Myocyte (in vitro differentiated cells): ENCODE measurements at places on chromosomes 3 and 15. TPM values are rescaled to one million over a fixed set of nuclear protein-coding genes. Genes with fewer than 3 reads are reported as not detected.
A peak's percentile ranks its signal among the peaks of the same experiment; 100 is the strongest.

DNA sequence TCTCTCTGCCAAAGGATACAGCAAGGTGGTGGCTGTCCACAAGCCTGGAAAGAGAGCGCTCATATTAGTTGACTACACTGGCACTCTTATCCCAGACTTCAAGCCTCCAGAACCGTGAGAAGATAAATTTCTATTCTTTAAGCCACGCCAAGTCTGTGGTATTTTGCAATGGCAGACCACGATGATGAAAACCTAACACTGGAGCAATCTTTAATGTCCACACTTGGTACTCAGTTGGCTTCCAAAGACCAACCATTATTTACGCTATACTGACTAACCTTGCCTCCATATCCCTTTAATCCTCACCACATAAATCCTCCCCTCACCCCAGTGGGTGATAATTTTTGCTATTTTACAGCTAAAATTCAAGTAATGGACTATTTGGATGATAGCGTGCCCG lies 16.9 kb upstream of the LACTB start:
- no peak for DNase-seq

- DNase-seq: no peak
Measured at GRCh38 chr3:183377307-183377959, 51.0 kb downstream of the MCF2L2 start.

DNA sequence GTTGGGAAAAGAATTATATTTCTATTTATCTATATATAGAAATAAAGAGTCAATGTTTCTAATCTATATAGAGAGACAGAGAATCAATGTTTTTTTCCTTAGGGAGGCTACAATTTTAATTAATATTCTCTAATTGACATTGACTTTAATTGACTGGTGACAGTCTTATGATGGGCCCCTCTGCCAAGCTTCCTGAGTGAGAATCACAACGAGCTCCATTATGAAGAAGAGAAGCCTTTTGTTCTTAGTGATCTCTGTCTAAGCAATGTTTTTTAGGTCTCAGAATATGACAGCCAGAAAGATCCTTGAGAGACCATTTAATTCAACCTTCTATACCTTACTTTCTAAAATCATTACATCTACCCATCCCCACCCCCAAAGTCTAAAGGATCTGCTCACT lies 70.9 kb downstream of the IGSF11 start:
- DNase-seq: no peak

DNA sequence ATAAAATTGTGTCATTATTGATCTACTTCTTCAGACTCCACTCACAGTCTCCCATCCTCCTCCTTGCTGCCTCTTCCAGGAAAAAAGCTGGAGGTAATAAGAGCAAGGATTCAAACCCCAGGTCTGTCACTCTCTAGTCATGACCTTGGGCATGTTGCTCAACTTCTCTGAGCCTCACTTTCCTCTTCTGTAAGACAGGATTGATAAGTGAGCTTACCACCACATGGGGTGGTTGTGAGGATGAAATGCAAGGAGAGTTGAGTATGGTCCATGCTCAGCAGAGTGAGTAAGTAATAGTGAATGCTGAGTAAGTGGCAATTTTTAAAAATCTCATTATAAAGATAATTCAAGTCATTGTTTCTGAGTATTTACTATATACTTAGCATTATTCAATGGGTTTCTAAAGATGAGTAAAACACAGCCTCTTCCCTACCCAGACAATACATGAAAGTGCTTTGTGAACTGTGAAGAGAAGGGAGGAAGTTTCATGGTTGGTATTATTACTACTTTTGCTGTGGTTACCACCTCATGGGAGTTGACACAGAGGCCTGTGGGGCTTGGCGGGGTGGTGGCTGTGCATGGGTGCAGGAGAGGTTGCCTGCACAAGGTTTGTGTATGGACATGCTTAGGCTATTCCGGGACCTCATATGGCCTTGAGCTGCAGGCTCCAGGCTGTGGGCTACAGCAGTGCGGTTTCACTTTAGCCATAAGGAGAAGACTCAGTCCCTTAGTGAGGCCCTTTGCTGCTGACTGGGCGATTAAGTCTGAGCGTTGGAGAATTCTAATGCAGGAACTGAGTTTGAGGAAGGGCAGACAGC lies 30.0 kb downstream of the SLC6A11 start:
- DNase-seq: no peak

DNA sequence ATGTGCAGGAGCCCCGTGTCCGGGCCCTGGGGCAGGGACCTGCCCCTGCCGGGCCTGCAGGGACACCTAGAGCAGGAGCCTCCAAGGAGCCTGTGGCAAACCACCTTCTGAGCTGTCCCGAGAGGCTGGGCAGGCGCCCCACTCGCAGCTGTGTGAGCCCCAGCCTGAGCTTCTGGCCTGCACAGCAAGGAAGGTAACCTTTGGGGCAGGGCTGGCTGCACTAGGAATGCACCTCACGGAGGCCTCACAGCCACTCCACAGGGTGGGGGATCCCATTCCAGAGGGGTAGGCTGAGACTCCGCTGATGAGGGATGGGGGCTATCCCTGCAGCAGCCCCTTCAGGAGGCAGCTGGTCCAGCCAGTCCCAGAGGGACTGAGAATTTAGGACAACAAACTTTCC lies 68.1 kb downstream of the DNAJB8 start:
- no peak for DNase-seq

- no peak for DNase-seq
Measured at GRCh38 chr3:157226173-157226847, 66.4 kb upstream of the CCNL1 start.

DNA sequence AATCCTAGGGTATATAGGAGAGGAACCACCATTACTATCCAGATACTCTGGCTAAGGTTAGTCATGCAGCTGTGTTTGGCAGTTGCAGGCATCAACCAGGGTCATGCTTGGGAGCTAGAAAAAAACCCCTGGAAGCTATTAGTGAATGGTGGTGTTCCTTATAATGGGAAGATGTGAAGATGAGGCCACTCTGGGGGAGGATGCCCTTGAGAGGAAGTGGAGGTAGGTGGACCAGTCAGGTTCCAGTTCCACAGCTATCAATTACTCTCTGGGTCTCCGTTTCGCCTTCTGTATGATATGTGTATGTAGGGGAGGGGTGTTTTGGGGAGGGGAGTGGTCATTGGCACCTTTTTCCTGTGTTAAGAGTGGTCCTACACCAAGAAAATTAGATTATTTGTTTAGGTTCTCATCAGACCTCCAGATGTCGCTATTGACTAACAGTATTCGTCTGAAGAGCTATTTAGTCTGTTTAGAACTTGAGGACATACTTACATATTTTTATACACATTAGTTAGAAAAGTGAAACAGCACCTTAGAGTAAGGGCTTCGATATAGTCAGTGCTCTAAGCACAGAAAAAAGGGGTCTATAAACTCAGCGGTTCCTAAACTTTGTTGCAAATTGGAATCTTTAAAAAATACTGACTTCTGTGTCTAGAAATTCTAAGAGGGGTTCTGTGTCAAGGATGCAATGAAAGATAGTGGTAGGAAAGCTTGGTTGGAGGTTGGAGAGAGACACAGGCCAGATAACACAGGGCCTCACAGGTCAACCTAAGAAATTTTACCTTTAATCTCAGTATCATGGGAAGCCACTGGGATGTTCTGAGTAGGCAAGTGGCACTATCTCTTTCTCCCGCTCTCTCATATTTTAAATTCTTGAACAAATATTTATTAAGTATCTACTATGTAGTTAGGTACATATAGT lies 9.1 kb upstream of the HPS3 start:
- peak; percentile 70 for DNase-seq

DNA sequence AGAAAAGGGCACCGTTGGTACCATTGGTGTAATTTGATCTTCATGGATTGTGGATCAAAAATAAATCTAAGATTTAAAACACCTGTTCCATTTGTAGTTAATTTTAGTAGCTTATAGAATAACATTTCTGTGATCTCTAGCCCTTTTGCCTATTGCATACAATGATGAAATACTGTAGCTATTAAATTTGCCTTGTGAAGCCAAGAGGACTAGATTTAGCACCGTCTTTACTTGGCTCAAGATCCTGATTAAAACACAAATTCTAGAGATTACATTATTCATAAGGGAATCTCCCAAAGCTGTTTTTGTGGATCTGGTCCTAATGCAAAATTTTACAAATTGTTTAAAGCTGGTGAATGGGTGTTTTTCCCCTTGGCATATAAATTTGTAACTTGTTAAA lies 8.2 kb downstream of the TBC1D23 start:
- DNase-seq: peak; percentile 47

DNA sequence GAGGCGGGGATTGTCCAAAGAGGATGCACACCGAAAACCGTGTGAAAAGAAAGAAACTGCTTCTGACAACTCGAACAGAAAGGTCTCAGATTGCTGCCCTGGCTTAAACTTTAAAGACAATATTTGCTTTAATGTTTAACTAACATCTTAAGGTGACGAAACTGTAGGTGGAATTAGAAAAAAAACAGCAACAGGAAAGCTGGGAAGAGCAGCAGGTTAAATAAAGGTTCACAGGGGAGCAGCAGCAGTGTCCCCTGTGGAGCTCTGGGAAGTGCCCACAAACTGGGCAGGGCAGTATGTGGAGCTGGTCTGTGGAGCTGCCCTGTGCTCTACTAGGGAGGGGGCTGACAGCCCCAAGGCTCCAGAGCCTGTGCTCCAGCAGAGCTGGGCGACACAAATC lies 25.4 kb downstream of the RUVBL1 start:
- DNase-seq: no peak

DNA sequence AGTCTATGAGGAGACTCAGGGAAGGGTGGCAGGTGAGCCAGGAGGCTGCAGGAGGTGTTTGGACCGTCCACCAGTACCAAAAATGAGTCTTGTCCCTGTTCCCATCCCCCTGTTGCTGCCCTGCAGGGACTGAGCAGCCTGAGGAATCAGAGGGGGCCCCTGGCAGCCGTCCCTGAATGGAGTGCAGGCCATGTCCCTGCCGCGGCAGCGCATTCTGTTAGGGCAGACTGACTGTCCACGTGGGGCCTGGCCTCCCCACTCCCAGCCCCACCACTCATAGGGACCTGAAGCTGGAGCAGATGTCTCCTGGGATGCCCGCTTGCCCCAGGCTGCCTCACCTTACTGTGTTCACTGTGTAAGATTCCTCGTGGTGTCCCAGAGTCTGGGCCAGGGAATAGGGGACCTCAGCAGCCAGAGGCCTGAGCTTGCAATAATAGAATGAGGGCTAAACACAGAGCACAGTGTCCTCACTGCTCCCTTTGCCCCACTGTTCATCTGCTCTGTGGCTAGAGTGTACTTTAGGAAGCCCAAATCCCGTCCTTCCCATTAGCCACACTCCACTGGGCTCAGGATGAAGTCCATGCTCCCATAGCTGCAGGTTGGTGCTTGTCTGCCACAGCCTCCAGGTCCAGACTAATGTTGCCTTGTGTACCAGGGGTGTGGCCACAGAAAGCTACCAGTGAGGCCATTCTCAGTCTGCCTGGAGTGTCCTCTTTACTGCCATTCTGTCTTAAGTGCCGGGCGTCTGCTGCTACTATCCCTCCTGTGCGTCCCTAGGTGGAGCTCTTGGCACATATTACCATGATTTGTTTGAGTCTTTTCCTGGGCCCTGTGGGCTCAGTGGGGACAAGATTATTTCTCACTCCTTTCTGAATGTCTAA lies 63.2 kb downstream of the HCN4 start:
- peak; percentile 59 for DNase-seq

DNA sequence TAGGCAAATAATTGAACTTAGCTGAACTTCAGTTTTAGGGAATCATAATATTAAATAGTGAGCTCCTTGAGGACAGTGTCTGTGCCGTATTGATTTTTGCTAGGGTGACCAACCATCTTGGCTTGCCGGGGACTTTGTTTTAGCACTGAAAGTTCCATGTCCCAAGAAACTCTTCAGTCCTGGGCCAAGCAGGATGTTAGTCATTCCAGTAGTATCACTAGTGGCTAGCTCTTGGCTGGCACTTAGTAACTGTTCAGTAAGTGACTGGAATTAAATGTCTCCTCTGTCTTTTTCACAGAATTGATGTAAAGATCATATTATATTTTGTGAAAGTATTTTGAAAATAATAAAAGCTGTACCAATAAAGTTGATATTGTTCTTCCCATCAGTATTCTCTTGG lies 42.3 kb downstream of the RSRC1 start:
- no peak for DNase-seq

DNA sequence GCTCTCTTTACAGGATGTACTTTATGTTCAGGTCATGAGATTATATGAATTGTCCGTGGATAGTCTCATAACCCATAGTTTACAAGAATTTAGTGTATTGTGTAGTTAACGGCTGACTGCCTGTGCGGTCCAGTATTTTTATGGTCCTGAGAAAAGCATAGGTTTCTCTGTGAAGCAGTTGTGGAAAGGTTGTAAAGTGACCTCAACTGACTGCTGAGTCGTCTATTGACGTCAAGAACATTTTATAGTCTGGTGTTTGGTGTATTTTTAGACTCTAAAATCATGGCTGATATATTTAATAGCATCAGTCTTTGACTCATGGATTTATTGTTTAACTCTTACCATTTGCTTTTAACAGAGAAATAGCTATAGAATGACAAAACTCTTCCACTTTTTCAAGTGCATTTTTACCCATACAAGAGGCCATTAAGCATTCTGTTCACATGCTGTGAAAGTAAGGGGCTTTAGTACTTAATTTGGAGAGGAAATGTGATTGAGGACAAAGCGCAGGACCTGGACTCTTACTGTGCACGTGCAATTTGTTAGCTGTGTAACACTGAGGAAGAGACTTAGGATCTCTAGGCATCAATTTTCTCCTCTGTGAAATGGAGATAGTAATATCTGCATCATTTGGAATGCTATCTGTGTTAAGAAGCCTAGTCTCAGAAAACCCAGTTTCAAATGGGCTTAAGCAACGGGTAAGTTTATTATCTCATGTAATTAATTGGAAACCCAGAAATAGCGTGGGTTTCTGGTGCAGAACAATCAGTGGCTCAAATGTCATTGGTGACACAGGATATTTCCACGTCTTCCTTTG lies 240.8 kb downstream of the NFKBIZ start:
- DNase-seq: peak; percentile 43

DNA sequence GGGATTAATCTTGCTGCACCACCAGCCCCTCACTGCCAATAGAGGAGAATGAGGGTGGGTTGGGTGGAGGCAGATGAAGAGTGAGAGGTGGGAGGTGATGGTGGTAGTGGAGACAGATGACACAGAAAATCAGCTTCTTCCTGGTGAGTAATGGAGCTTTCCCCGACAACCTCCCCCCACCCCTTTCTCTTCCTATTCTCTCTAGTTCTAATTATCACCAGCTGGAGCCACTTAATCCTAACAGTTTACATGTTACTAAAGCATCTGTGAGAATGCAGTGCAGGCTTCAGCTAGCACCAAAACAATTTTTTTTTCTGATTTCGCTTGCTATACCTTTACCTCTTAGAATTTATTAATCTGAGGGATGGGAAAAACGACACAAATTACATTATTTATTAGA lies 116.1 kb upstream of the DNAJC19 start:
- no peak for DNase-seq

DNA sequence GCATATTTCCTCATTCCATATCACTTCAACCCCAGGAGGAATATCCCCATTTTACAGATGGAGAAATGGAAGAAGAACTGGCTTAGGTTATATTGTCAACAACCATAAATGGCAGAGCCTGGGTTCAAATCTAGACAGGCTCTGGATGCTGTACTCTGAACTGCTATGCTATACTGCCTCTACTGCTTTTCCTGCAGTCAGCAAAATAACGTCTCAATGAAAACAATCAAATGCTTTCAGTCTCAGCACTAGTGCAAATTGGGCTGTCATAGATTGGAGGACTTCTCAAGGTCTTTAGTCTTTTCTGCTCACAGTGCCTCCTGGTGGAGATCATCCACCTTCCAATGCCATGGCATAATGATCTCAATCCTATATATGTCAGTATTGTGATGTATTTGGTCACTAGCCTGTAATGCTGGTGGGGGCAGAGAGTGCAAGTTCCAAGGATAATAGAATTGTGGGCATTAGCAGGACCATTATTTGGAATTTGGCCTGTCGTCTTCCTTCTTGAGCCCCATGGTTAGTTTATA lies 285.0 kb downstream of the CLSTN2 start:
- DNase-seq: no peak

ANKRD63 gene
- total RNA-seq: 0.42 TPM in 1 of 2 replicates, not detected in the other

RASGRF1 gene
- total RNA-seq: 7.4 and 29.1 TPM in 2 replicates

COL6A5 gene
- total RNA-seq: not detected in 2 replicates

IGSF11 gene
- total RNA-seq: 0.10 and 0.27 TPM in 2 replicates

CCDC39 gene
- total RNA-seq: 0.05 TPM in 1 of 2 replicates, not detected in the other
